Fibroblast of the aortic adventitia (primary cell): ENCODE measurements at places on chromosomes 2 and 18.

GRCh38 chr2:159549234-159549633 lies 67.1 kb downstream of the BAZ2B start:
- peak; percentile 37 for DNase-seq

GRCh38 chr18:77065221-77065981 lies 67.2 kb downstream of the MBP start:
- DNase-seq, result peak; percentile 96

DNA sequence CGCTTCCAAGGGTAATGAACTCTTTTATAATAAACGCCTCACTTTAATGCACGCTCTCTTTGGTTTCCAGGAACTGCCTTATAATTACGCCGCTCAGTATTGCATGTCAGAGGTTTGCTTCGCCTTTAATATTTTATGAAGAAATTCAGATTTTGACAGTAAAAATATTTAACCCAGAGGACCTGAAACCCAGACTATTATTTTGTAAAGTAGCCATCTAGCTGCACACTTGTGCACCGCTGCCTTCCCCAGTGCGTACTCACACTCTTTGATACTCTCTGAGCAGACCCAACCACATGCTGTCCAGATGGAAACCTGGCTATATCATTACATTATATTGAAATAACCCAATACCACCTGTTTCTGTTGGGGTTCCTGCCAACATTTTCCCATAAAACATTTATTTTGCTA lies 270.1 kb downstream of the C1D start:
- DNase-seq, result no peak

- DNase-seq, result peak; percentile 35
Measured at GRCh38 chr2:220504938-220505503, 877.6 kb downstream of the SLC4A3 start.
